ENCODE measurements at places on chromosomes 4 and X. TPM values are rescaled to one million over a fixed set of nuclear protein-coding genes. Genes with fewer than 3 reads are reported as not detected.

DNA sequence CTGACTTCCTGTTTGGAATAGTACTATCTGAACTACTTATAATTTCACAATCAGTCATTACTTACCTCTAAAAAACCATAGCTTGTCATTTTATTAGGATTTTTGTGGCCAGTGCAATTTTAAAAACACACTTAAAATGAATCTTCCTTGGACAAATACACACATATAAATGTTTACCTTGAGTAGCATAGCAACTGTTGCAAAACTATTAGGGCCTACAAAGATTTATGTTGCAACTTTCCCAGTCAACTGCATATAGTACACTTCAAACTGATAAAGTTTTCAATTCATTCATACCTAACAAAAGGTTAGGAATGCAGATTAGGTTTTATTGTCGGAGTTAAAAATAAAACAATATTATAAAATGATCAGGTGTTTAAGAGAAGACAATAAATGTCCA, 193.0 kb downstream of the PDGFC start:
- H3K4me3 ChIP-seq = no peak overlapping the region
- no peak overlapping the region for H3K27ac ChIP-seq

- no peaks in the 10 kb centered on the region for H3K27me3 ChIP-seq
- H3K4me3 ChIP-seq = no peak overlapping the region
- DNase-seq = no peak
- no peak overlapping the region for H3K27ac ChIP-seq
- H3K4me1 ChIP-seq = no peaks in the 10 kb centered on the region
Observed at GRCh38 chr4:77196866-77197265, 39.9 kb downstream of the CCNG2 start.

GRCh38 chr4:146857298-146857697, 88.4 kb downstream of the TTC29 start:
- H3K4me1 ChIP-seq = no peaks in the 10 kb centered on the region
- no peak for DNase-seq
- H3K36me3 ChIP-seq = no peaks in the 10 kb centered on the region

GRCh38 chr4:8477095-8477635, 36.6 kb downstream of the TRMT44 start:
- peaks cover 75% of the 10 kb centered on the region for H3K36me3 ChIP-seq
- H3K4me3 ChIP-seq = no peak overlapping the region
- no peaks in the 10 kb centered on the region for H3K27me3 ChIP-seq
- DNase-seq = no peak

- no peak for DNase-seq
- no peak overlapping the region for H3K4me3 ChIP-seq
- H3K27ac ChIP-seq = no peak overlapping the region
- H3K36me3 ChIP-seq = no peaks in the 10 kb centered on the region
- H3K27me3 ChIP-seq = no peaks in the 10 kb centered on the region
Observed at GRCh38 chr4:19304028-19304427, 947.7 kb upstream of the SLIT2 start.

DNA sequence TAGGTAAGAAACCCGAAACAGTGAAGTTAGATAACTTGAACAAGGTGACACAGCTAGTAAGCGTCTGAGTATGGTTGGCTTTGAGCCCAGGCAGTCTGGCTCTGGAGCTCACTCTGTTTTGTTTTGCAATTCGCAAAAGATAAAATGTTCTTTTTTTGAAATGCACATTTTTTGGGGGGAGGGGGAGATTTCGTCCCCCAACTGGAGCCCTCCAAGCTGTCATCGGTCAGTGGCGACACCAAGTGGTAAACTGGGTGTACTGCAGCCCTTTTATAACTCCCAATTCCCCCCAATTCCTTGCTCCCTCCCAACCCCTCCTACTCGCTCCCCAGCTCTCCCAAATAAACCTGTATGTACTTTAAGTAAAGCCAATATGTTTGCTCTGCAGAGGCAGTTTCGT, 2.8 kb upstream of the CLCN5 start:
- H3K27ac ChIP-seq = no peak overlapping the region
- H3K27me3 ChIP-seq = no peaks in the 10 kb centered on the region
- DNase-seq = no peak
- no peak overlapping the region for H3K4me3 ChIP-seq

DNA sequence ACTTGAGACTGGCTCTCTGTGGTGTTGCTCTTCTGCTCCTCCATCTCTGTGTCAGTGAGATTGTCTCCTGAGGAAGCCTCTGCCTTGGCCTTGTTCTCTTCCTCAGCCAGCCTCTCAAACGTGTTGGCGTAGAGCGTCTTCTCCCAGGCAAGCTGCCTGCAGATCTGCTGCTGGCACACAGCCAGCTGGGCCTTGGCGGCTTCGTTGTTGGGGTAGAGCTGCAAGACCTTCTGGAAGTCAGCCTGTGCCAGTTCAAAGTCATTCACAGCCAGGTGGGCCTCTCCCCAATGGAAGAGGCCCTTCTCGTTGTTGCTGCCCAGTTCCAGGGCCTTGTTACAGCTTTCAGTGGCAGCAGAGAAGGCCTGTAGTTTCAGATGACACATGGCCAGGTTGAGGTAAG, 159.1 kb downstream of the NDST3 start:
- H3K27ac ChIP-seq = no peak overlapping the region
- H3K36me3 ChIP-seq = no peaks in the 10 kb centered on the region
- no peak for DNase-seq
- no peaks in the 10 kb centered on the region for H3K27me3 ChIP-seq
- H3K4me1 ChIP-seq = no peaks in the 10 kb centered on the region

DNA sequence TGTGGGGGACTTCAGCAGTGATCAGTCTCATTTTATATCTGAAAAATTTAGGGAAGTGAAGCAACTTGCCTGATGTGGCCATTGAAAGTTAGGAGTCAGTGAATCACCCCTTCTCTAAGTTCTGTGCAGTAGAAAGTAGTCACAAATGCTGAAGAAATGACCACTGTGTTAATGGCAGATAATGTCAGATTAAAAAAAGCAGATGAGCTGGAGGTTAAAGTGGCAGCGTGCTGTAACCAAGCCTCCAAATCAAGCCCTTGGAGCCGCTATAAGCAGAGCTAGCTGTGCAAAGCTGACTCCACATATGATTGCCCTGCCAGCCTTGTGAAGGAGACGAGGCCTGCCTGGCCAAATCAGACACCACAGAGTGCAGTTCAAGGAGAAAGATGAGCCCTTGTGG, 39.2 kb upstream of the PDE5A start:
- H3K4me3 ChIP-seq = no peak overlapping the region
- H3K27ac ChIP-seq = no peak overlapping the region
- no peaks in the 10 kb centered on the region for H3K27me3 ChIP-seq
- DNase-seq = no peak

GRCh38 chr4:43244688-43245382, 352.3 kb downstream of the GRXCR1 start:
- no peaks in the 10 kb centered on the region for H3K27me3 ChIP-seq
- H3K27ac ChIP-seq = no peak overlapping the region
- no peaks in the 10 kb centered on the region for H3K36me3 ChIP-seq
- no peak overlapping the region for H3K4me3 ChIP-seq
- DNase-seq = no peak

- no peak overlapping the region for H3K4me3 ChIP-seq
- no peaks in the 10 kb centered on the region for H3K36me3 ChIP-seq
- no peak overlapping the region for H3K27ac ChIP-seq
- DNase-seq = no peak
- H3K4me1 ChIP-seq = no peaks in the 10 kb centered on the region
Observed at GRCh38 chr4:78592088-78592783, 40.7 kb downstream of the ANXA3 start.

GRCh38 chrX:107729558-107730297, 45.9 kb downstream of the TSC22D3 start:
- peaks cover 23% of the 10 kb centered on the region for H3K4me1 ChIP-seq
- H3K27me3 ChIP-seq = peaks cover 23% of the 10 kb centered on the region
- H3K27ac ChIP-seq = no peak overlapping the region

GRCh38 chr4:114226968-114227760, 247.7 kb upstream of the ARSJ start:
- H3K4me1 ChIP-seq = no peaks in the 10 kb centered on the region
- no peaks in the 10 kb centered on the region for H3K36me3 ChIP-seq
- H3K27ac ChIP-seq = no peak overlapping the region
- no peak for DNase-seq

- peaks cover 8% of the 10 kb centered on the region for H3K36me3 ChIP-seq
- no peak overlapping the region for H3K27ac ChIP-seq
- H3K4me3 ChIP-seq = no peak overlapping the region
- no peaks in the 10 kb centered on the region for H3K27me3 ChIP-seq
- H3K4me1 ChIP-seq = no peaks in the 10 kb centered on the region
Observed at GRCh38 chr4:109690690-109691410, 12.4 kb downstream of the CASP6 start.

DNA sequence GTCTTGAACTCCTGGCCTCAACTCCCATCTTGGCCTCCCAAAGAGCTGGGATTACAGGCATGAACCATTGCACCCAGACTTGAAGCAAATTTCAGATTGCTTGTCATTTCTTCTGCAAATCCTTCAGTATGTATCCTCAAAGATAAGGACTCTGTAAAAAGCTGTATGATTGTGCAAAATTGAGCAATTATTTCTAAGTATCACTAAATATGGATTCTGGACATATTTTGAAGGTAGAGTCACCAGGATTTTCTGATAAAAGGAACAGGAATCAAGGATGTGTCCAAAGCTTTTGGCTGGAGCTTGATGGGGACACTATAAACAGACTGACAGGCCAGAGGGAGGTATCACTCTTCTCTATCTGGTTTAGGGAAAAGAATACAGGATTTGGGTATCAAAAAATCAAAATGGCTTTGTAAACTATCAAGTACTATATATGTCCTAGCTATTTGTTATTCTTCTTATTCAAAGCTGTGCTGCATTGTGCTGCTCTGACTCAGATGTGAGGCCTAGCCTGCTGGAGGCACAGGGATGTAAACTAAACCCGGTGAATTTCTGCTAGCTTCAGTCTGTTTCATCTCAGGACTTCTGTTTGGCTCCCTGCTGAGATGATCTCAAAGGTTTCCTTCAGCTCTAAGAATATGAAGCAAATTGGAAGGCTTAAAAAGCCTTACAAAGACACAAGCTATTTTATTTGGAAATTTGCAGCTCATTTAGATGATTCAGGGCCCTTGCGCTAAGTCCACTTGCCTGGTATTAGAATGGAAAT, 8.3 kb downstream of the RPS4X start:
- no peak overlapping the region for H3K27ac ChIP-seq
- H3K4me3 ChIP-seq = no peak overlapping the region
- no peak for DNase-seq
- peaks cover 54% of the 10 kb centered on the region for H3K36me3 ChIP-seq

DNA sequence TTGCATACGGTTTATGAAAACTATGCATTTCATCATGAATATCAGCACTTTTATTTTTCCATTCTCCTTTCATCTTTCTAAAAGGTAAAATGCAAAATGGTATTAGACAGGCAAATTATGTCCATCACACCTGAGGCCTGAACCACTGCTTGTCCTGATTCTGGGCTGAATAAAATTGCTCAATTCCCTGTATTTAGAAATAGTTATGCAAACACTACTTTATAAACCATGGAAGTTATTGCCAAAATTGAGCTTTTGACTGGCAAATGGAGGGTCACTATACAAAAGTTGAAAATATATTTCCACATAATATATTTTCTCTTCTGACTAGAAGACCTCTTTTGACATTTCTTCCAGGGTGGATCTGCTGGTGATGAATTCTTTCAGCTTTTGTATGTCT, 21.1 kb downstream of the FAM47E start:
- no peaks in the 10 kb centered on the region for H3K36me3 ChIP-seq
- DNase-seq = no peak
- H3K4me1 ChIP-seq = no peaks in the 10 kb centered on the region
- H3K27me3 ChIP-seq = no peaks in the 10 kb centered on the region

DNA sequence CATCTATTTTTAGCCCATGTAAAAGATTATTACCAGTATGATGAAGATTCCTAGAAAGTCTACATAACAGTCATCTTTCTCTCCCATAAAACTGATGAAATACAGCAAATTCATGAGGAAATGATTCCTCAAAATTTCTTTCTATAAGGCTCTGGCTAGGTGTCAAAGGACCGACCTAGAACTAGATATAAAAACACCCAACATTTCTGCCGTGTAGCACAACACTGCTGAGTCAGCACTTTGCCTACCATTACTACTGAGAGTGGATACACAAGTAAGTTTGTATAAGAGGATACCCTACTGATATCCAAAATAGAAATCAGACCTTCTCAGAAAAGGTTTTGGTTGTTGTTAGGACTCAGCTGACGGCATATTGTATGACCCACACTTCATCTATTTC, 24.7 kb downstream of the TMEM47 start:
- no peaks in the 10 kb centered on the region for H3K4me1 ChIP-seq
- no peaks in the 10 kb centered on the region for H3K36me3 ChIP-seq
- no peaks in the 10 kb centered on the region for H3K27me3 ChIP-seq
- H3K27ac ChIP-seq = no peak overlapping the region
- no peak overlapping the region for H3K4me3 ChIP-seq
- no peak for DNase-seq

GRCh38 chrX:9033586-9033985, 341 bp downstream of the FAM9B start:
- no peaks in the 10 kb centered on the region for H3K4me1 ChIP-seq
- peaks cover 2% of the 10 kb centered on the region for H3K27me3 ChIP-seq
- no peaks in the 10 kb centered on the region for H3K36me3 ChIP-seq
- no peak overlapping the region for H3K27ac ChIP-seq
- no peak overlapping the region for H3K4me3 ChIP-seq
- DNase-seq = no peak

GRCh38 chr4:13546142-13546940, 2.0 kb upstream of the NKX3-2 start:
- no peak overlapping the region for H3K27ac ChIP-seq
- H3K27me3 ChIP-seq = peaks cover 93% of the 10 kb centered on the region
- H3K4me1 ChIP-seq = peaks cover 49% of the 10 kb centered on the region
- H3K36me3 ChIP-seq = no peaks in the 10 kb centered on the region

DNA sequence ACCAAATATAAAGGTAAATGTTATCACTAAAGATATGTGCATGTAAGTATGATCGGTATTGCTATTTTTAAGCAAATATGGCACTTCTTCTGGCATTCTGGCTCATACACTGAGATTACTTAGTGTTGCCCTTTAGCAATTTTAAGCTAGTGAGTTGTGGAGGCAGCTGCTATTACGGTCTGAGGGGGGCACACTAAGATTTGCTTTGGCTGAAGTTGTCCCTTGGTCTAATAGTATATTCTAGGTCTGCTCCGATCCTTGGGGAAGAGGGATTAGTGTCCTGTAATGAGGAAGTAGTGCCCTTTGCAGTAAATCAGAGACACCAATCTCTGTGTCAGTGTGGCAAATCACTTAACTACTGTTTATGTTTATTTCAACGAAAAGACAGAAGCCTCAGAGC, 196.5 kb upstream of the FTHL17 start:
- no peaks in the 10 kb centered on the region for H3K4me1 ChIP-seq
- H3K36me3 ChIP-seq = no peaks in the 10 kb centered on the region
- no peak overlapping the region for H3K27ac ChIP-seq

The PDK3 gene
- 27.5 TPM for total RNA-seq

The DSPP gene
- not detected for total RNA-seq

The MAGEA11 gene
- total RNA-seq = not detected

The SLC9A7 gene
- total RNA-seq = 15.4 TPM

The CXXC4 gene
- total RNA-seq = 10.2 TPM

The CASP3 gene
- 37.5 TPM for total RNA-seq

The P2RY10 gene
- not detected for total RNA-seq

The TCP11X2 gene
- 0.40 TPM for total RNA-seq

The TEX13B gene
- not detected for total RNA-seq

All from spinal cord (tissue), 10 donors.